ENCODE measurements at places on chromosomes 1 and 21. TPM values are rescaled to one million over a fixed set of nuclear protein-coding genes. Genes with fewer than 3 reads are reported as not detected.

Gene HEYL
- 1.2 TPM for total RNA-seq

Gene AXDND1
- total RNA-seq = 4.3 TPM

DNA sequence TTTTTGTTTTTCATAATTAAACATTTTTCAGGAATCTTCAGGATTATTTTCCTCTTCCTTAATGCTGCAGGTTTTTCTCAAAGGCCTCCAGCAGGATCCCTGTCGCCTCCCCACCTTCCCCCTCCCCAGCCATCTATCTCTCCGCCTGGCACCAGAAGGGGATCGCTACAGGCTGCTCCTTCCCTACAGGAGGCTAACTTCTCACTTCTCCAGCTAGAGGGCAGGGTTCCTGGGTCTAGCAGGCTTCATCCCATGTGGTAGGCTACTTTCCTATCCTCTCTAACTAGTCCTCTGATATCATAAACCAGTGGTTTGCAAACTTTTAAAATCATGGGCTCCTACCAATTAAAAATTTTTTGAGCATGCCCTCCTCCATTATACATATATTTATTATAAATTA is 104.1 kb downstream of the KCNN3 start:
- DNase-seq = no peak

- no peak for DNase-seq
These were observed 259.2 kb downstream of the ADGRL2 start for GRCh38 chr1:82059959-82060358.

- DNase-seq = no peak
These were observed 4.8 kb upstream of the LSM10 start for GRCh38 chr1:36402504-36402890.

DNA sequence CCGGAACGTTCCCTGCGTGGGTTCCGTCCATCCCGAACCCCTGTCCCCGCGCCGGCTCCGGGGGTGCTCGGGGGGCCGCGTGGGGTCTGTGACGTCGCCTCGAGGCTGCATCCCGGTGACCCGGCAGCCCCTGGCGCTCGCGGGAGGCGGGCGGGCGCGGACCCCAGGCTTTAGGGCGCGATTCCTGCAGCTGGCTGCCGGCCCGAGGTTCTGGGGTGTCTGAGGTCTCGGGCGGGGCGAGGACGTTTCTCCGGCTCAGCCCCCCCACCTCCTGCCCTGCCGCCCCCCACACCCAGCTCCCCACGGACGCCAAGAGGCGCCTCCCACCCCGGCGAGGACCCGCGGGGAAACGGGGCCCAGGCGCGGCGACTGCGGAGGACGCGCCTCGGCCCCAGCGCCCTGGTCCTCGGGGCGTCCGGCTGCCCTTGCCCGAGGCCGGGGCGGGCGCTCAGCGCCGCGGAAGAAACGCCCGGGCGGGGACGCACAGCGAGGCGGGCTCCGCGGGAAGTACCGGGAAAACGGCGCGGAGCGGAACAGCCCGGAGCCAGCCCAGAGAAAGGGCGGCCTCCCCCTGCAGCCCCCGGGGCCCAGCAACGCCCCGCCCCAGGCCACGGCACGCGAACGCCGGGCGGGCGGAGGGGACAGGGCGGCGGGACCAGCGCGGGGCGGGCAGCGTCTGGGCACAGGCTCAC is 1.3 kb upstream of the PCBP3 start:
- DNase-seq = no peak

Data from transverse colon (tissue), 4 donors.